ENCODE measurements at places on chromosomes 16 and 17.

GRCh38 chr17:80794281-80795089 lies 197.2 kb upstream of the CHMP6 start:
- no peak for DNase-seq

- DNase-seq = no peak
These were observed 73.6 kb downstream of the USP32 start for GRCh38 chr17:60318326-60318725.

DNA sequence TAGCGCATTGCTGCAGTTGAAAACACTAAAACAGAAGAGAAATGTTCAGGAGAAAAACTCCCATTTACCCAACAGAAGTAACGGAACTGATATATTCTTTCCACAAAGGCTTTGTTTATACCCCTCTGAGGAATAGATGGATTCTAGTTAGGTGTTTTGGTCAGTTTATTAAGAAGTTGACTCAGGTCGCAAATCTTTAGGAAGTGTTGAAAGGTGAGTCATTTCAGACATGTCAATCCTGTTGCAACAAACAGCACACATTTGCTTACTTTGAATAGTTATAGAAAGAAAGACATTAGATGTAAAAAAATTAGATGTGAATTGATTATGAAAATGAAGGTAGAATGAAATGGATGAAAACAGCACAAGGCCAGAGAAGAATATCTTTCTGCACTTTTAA lies 941.0 kb downstream of the KCNJ2 start:
- no peak for DNase-seq

- no peak for DNase-seq
These were observed 3.5 kb downstream of the GRB2 start for GRCh38 chr17:75402026-75402425.

GRCh38 chr17:38425031-38425430 lies 3.2 kb upstream of the ARHGAP23 start:
- DNase-seq = no peak
